Fibroblast of the conjunctiva (primary cell): ENCODE measurements at places on chromosomes 16 and 17.

DNA sequence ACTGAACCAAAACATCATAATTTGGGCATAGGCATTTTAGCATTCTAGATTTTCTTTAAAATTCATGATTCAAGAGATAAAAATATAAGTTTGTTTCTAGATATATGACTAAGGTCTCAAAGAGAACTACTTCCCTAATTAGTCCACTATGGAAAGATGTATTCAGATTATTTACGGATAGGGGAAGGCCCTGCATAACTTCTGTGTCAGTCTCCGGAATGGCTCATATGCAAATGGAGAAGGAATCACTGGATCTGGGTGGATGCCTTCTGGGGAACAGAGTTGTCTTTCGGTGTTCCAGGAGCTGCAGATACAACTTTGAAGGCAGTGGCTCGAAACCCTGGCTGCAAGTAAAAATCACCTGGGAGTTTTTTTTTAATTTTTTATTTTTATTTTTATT lies 17.1 kb upstream of the WFIKKN2 start:
- no peak for DNase-seq

DNA sequence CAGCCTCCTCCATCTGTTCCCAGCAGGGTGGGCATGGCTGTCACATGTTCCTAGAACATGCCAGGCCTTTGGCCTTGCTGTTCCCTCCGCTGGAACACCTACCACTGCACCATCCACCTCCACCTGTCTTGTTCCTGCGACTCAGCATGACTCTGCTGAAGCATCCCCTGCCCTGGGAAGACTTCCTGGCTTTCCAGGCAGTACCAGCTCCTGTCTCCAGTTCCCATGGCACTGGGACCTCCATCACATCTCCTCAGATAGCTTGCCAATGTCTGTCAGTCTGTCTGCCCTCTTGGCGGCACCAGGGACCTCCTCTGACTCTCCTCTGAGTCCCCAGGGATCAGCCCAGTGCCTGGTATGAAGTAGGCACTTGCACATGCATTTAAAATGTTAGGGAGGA lies 15.7 kb downstream of the PDP2 start:
- no peak for DNase-seq

- DNase-seq = no peak
Observed at GRCh38 chr16:50652836-50653425, 28.2 kb downstream of the SNX20 start.

- no peak for DNase-seq
Observed at GRCh38 chr16:24015923-24016322, 180.1 kb downstream of the PRKCB start.

DNA sequence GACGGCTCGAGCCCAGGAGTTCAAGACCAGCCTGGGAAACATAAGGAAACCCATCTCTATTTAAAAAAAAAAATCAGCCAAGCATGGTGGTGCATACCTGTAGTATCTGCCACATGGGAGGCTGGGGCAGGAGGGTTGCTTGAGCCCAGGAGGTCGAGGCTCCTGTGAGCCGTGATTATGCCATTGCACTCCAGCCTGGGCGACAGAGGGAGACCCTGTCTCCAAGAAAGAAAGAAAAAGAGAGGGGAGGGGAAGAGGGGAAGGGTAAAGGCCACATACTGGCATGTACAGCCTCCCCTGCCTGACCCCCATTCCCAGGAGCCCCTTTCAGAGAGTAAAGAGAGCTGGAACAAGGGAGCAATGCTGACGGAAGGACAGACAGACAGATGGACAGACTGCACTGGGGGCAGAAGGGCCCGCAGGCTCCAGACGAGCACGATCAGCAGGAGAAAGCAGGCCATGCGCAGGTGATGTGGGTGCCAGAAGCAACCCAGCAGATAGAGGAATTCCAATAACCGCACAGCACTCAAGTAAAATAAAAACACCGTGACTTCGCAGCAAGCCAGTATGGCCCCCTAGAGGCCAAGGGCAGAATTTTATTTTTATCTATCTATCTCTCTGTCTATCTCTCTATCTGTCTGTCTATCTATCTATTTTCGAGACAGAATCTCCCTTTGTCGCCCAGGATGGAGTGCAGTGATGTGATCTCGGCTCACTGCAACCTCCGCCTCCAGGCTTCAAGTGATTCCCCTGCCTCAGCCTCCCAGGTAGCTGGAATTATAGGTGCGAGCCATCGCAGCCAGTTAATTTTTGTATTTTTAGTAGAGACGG lies 27.1 kb upstream of the SNN start:
- peak; percentile 73 for DNase-seq

DNA sequence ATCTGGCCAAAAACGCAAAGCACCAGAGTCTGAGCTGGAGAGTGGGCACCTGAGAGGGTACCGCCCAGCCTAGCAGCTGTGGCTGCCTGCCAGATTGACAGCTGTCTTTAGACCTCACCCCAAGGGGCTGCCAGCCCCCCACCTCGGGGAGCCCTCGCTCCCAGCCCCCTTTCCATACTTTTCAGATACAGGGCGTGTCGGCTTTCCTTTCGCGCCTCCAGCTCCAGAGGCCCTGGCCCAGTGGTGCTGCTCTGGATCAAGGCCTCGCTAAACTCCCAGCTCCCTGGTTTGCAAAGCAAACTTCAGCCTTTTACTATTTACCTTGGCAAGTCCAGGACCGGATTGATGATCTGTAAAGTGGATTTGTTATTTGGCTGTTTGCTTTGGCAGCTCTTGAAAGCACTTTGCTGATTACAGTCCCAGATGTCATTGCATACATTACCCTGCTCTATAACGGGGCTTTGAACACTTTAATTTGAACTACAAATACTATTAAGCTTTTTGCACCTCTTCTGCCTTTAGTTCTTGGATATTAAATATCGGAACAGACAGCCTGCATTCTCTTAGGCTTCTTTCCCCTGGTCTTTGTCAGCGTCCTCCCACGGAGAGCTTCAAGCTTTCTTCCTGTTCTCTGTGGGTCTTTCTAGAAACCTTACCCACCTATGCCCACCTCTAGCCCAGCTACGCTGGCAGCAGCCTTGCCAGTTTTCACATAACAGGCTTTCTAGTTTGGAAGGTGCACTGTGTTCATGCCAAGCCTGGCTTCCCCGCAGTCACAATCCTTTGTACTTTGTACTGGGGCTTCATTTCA lies 63.6 kb upstream of the TBX2 start:
- DNase-seq = no peak

DNA sequence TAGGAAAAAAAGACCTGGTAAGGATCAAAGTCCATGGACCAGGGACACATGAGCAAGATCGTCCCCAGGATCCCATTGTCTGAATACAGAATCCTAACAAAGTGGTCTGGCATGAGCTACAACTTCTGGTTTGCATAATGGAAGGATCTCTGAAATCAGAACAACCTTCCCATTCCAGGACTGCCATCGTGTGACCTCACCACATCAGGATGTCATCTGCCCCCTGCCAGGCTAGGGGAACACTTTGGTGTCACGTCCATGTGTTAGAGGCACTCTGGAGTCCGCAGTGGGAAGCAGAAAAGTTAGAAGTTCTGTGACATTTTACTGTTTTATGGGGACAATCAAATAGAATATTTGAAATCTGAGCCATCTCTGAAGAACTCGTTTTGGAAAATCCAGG lies 160.7 kb downstream of the RGS9 start:
- DNase-seq = no peak

DNA sequence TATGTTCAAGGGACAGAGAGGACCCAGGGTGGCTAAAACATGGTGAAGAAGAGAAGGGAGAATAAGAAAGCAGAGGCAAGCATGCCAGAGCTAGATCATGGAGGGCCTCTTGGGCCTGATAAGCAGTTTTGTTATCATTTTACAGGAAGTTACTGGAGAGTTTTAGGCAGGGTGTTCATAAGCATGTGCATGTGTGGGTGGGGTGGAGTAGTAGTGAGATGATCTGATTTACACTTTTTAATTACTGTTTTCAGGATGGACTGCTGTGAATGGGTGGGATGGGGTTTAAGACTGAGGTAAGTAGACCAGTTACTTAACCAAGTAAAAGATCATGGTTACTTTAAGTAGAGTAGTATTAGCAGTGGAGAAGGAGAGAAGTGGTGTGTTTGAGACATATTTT lies 173.6 kb downstream of the PHKB start:
- no peak for DNase-seq

DNA sequence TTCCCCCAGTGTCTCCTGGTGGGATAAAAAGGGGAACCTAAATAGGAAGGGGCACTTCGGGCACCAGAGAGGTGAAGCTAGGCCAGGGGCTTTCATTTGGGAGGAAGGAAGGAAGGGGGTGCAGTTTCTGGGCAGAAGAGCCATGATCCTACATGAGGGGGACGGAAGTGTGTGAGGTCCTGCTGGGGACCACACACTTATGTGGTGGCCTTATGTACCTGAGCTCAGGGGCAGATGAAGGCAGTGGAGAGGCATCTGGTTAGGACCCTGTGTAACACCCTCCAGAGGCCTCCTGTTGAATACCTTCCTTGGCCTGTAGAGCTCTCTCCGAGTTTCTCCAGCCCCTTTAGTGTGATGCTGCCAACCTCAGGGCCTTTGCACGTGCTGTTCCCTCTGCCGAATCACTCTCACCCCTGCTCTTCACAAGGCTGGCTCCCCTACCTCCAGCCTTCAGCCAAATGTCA lies 21.2 kb downstream of the IGFBP4 start:
- DNase-seq = no peak

DNA sequence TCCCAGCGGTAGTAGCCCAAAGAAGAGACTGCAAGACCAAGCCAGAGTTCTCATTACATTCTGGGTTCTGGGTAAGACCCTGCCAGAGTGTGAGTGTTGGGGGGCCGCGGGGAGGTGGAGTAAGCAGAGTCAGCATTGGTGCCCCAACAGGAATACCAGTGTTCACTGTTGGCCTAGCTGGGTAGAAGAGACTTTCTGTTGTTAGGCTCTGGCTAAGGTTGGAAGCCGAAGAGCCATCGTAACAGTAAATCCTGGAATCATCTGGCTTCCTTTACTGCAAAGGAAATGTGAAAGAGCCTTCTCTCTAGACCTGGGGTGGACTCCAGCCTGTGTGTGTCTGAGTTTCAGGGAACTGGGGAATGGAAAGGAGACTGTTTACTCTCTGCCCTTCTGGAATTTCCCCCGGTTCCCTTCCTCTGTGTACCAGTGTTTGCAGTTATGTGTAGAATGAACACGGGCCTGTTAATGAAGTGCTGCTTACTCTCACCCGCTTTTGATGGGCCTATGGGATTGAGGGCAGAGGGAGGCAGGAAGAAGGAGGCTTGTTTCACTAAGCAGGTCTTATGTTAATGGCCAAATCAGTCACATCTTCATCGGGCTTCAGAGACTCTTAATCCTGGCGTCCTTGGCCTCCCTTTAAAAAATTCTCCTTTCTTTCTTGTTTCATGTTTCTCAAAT lies 68.5 kb downstream of the WWP2 start:
- DNase-seq = no peak

- no peak for DNase-seq
Observed at GRCh38 chr17:79923974-79924638, 84.9 kb upstream of the CBX4 start.

DNA sequence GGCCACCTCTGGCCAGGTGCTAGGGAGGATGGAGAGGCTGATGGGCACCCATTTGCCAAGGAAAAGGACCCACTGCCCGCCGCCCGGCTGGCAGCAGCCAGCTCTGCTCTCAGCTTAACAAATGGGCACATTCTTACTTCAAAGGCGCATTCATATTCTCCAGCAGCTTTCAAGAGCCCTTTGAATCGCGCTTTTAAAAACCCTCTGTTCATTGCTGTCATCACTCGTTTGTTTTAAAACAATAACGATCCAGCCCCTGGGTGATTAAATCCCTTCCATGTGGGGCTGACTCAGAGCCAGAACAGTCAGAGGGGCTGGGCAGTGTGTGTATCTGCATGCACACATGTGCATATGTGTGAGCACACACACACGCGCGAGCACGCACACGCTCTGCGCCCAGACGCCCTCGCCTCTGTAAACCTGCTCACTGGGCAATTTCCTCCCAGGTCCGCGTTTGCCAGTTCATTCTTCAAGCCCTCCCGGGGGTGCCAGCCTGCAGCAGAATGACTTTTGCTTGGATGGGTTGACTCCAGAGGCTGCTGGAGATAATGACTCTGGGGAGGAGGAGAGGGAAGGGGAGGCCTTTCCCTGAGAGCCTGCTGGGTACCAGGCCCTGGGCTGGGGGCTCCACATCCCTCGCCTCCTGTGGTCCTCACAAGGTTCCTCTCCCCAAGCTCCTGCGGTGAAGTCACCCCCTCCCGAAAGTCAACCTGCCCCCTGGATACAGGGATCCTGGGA lies 133.1 kb downstream of the SDK2 start:
- no peak for DNase-seq

- no peak for DNase-seq
Observed at GRCh38 chr17:38561416-38562214, 44.1 kb downstream of the SRCIN1 start.
